Upper lobe of right lung (tissue), 1 donor: ENCODE measurements at places on chromosomes 5 and 9. TPM values are rescaled to one million over a fixed set of nuclear protein-coding genes. Genes with fewer than 3 reads are reported as not detected.
A peak's percentile ranks its signal among the peaks of the same experiment; 100 is the strongest.

DNA sequence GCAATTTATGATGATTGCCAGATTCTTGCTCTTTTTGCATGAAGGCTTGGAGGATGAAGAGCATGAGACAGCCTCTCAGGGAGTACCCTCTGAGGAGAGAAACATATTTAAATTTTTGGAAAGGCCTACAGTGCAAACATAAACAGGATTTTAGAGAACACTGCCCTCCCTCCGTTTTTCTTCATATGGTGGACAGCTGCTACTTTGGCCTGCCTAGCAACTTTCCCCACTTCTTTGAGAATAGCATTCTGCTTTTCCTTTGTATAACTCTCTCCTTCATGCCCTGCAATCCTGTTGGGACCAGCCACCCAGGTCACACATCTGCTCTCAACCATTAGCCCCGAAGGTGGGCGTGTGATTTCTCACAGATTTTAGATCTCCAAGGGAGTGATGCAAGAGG is 20.5 kb upstream of the TXN start:
- H3K4me3 ChIP-seq: no peak overlapping the region
- H3K27me3 ChIP-seq: no peaks in the 10 kb centered on the region
- no peak overlapping the region for H3K27ac ChIP-seq
- H3K4me1 ChIP-seq: no peaks in the 10 kb centered on the region
- no peaks in the 10 kb centered on the region for H3K36me3 ChIP-seq

GRCh38 chr5:110150199-110150598 is 460.5 kb downstream of the MAN2A1 start:
- no peaks in the 10 kb centered on the region for H3K27me3 ChIP-seq
- no peak overlapping the region for H3K27ac ChIP-seq
- DNase-seq: no peak
- H3K4me3 ChIP-seq: no peak overlapping the region
- no peaks in the 10 kb centered on the region for H3K36me3 ChIP-seq

The DNM1 gene
- total RNA-seq: 5.2 TPM

DNA sequence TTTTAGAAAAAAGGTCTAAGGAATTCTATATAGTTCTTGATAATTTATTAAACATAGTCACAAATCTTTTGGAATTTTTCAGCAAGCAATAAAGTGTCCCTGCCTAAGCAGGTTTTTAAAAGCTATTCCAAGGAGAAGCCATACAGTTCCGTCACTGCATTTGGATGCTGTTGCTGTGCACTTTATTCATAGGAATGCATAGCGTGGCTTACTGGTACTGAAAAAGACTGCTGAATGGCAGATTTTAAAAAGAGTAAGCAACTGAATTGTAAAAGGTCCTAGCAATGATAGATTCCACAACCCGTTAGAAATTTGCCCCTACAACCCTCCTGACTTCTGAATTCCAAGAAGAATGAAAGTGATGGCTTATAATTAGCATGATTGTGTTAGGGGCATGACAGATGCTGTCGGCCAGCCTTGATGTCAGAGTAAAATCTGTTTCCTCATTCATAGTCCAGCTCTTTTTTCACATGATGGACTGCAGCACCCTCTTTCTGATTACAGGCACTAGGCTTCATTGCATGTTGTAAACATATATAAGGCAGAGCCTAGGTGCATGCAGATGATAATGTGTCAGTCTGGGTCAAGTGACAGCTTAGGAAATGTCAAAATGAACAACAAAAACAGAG is 227.0 kb downstream of the PDE4D start:
- peaks cover 13% of the 10 kb centered on the region for H3K4me1 ChIP-seq
- H3K36me3 ChIP-seq: no peaks in the 10 kb centered on the region
- H3K27ac ChIP-seq: no peak overlapping the region
- DNase-seq: no peak

GRCh38 chr5:151085517-151086041 is 4.7 kb upstream of the TNIP1 start:
- peak overlapping the region; percentile 65 for H3K27ac ChIP-seq
- no peaks in the 10 kb centered on the region for H3K27me3 ChIP-seq
- peak; percentile 79 for DNase-seq

- H3K27me3 ChIP-seq: no peaks in the 10 kb centered on the region
- no peaks in the 10 kb centered on the region for H3K36me3 ChIP-seq
- H3K27ac ChIP-seq: no peak overlapping the region
- DNase-seq: no peak
These were observed 158.1 kb downstream of the FER start for GRCh38 chr5:108905805-108906204.

The LSM11 gene
- 3.0 TPM for total RNA-seq

- H3K4me1 ChIP-seq: peaks cover 56% of the 10 kb centered on the region
- H3K36me3 ChIP-seq: peaks cover 27% of the 10 kb centered on the region
- peak overlapping the region; percentile 16 for H3K4me3 ChIP-seq
- no peaks in the 10 kb centered on the region for H3K27me3 ChIP-seq
- H3K27ac ChIP-seq: no peak overlapping the region
- DNase-seq: peak; percentile 75
These were observed 81.3 kb downstream of the STK10 start for GRCh38 chr5:172106511-172107356.

The ADRA1B gene
- 7.1 TPM for total RNA-seq

GRCh38 chr9:119004618-119004990 is 364.6 kb downstream of the BRINP1 start:
- peaks cover 8% of the 10 kb centered on the region for H3K4me1 ChIP-seq
- no peak for DNase-seq
- H3K36me3 ChIP-seq: no peaks in the 10 kb centered on the region
- no peak overlapping the region for H3K4me3 ChIP-seq
- no peaks in the 10 kb centered on the region for H3K27me3 ChIP-seq

DNA sequence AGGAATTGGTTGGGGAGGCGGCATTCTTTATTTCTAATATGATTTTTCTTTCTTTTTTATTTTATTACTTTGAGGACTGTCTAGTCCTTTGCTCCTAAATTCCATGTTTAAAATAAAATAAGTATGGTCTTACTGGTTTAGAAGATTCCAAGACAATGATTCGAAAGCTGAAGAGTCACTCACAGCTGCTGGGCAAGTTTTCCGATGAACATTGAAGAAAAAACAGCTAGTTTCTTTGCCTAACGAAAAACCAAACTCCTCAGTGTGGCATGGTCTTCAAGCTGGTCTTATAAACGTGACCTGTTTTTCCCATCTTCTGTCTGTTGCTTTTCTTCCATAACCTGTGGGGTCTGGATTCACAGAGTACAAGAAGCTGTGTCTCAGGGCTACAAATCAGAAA is 25.1 kb downstream of the ZNF474 start:
- H3K36me3 ChIP-seq: no peaks in the 10 kb centered on the region
- no peaks in the 10 kb centered on the region for H3K27me3 ChIP-seq
- no peak overlapping the region for H3K27ac ChIP-seq
- no peak for DNase-seq

DNA sequence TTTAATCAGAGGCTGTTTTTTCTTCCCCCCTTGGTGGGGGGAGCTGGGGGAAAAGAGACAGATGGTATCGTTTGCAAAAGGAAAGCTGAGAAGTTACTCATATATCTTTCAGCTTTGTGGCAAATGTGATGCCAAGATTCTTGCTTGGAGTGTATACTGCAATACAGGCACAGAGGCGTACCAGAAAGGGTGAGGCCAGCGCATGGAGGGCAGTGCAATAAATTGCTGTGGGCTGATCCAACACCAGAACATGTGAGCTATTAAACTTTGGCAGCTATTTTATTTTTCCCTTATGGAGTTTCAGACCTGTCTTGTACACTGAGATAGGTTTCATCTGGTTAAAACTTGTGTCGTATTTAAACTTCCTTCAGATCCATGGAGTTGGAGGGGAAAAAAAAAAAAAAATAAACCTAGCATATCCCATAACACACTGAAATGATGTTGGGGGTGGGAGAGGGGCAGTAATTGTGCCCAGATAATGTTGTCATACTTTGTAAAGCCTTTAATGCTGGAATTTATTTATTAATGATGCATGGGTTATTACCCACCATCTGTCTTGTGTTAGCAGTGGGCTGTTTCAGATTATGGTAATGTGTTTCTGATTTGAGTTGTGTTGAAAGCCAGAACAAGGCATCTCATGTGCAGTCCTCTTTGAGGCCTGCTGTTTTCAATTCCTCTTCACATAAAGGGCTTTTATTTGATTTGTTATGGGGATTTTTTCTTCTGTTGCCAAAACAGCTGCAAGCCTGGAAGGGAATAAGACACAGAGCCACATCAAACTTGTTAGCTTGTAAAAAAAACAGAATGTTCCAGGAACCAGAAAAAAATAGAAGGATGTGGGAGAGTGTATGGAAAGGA is 891.3 kb downstream of the TLE1 start:
- no peak for DNase-seq
- no peak overlapping the region for H3K27ac ChIP-seq
- H3K4me1 ChIP-seq: peaks cover 5% of the 10 kb centered on the region
- H3K36me3 ChIP-seq: no peaks in the 10 kb centered on the region
- H3K27me3 ChIP-seq: no peaks in the 10 kb centered on the region

DNA sequence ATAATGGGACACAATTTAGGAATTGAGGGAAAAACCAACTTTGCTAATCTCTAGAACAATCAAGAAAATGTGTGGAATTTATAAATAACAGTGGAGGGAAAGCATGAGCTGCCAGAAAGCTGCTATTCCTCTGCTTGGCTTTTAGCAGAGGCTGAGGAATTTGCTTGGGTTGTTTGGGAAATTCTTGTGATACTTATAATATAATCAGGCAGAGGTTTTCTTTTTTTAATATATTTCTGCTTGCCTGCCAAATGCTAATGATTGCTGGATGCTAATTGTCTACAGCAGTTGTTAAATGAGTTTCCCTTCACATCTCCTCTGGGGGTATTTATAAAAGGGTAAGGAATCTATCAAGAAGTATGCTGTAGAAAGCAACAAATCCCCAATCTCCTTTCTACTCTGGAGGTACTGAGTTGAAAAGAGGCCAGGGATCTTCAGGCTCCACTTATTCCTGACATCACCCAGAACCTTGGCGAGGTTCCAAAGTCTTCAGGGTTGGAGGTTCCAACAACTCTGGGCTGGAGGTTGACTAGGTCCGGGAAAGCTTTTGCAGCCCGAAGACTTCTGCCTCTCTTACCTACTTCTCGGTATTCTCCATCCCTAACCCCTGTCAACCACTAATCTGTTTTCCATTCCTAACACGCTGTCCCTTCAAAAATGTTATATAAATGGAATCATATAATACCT is 60.4 kb upstream of the TMED7 start:
- H3K27ac ChIP-seq: no peak overlapping the region
- DNase-seq: no peak
- no peak overlapping the region for H3K4me3 ChIP-seq
- H3K36me3 ChIP-seq: no peaks in the 10 kb centered on the region

The PDCD1LG2 gene
- total RNA-seq: 6.3 TPM
